ENCODE measurements at places on chromosomes 7 and 10.

GRCh38 chr7:143511593-143512047, 33.9 kb downstream of the TAS2R41 start:
- DNase-seq, result no peak

DNA sequence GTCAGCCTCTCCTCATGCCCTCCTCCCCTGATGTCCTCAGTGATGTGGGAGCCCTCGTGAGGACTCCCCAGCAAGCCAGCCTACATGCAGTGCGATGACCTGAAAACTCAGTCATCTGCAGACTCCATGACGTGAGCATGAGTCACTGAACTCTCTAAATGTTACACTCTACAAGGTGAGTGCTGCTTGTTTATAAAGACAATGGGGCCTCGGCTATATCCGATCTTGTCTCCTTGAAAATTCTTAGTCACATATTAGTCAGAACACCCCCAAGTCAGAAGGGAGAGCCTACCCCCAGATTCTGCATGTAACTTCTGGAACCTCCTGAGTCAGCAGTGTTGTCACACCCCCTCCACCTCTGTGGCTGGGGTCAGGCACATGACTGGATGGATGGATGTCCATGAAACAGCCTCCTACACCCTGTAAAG, 673.8 kb downstream of the INHBA start:
- DNase-seq, result no peak

DNA sequence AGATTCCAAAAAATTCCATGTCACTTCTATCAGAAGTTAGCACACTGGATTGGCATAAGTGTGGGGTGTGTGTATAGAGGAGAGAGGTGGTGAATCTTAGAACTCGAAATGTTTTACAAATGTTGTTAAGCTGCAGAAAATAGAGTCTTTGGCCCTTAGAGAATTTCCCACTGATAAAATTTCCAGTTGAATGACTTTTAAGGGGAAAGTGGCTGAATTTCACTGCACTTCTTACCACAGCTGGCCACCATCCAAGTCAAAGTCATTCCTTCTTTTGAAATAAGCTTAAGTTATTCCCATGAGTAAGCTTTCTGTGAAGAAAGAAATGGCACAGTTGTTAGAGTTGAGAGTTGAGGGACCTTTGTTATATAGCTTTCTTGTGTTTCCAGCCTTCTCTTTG, 13.9 kb downstream of the VCL start:
- no peak for DNase-seq

GRCh38 chr7:128059143-128059988, 28.1 kb upstream of the LRRC4 start:
- no peak for DNase-seq

DNA sequence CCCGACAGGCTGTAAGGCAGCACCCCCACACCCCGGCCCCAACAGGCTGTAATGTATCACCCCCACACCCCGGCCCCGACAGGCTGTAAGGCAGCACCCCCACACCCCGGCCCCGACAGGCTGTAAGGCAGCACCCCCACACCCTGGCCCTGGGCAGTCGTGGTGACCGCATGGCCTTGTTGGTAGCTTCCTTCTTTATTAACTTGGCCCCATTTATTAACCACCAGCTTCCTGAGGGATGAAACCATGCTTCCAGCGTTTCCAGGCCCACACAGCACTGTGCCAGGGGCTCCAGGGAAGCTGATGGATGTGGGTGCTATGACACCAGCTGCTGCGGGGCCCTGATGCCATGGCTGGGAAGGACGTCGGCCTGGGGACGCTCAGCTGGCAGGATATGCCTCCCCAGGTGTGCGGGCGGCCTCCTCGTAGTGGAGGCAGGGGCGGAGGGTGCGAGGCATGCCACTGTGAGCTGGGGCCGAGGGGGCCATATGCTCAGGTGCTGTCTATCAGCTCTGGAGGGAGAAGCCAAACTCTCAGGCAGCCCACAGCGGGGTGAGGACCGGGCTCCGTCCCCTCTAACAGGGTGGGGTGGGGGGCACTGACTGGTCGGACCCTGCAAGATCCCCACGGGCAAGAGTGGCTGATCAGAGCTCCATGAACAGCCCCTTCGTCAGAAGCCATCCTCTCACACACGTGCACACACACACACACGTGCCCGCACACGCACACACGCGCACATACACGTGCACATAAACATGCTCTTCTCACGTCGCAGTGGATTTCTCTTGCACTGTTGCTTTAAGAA, 311.0 kb downstream of the PTPRN2 start:
- no peak for DNase-seq

DNA sequence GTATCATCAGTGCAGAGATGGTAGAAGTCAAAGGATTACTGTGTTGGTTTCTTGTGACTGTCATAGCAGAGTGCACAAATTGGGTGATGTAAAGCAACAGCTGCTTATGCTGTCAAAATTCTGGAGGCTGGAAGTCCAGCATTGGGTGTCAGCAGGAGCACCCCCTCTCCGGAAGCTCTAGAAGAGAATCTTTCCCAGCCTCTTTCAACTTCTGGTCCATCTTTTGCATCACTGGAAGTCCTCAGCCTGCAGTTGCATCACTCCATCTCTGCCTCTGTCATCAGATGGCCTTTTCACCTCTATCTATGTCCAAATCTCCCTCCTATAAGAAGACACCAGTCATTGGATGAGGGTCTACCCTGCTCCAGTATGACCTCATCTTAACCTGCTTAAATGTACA, 35.8 kb upstream of the GALNTL5 start:
- DNase-seq, result no peak

GRCh38 chr7:11430112-11430511, 401.9 kb downstream of the THSD7A start:
- no peak for DNase-seq

- DNase-seq, result no peak
These were observed 63.5 kb downstream of the GOLGA7B start for GRCh38 chr10:97913193-97913592.

GRCh38 chr7:149620961-149621360, 123.4 kb upstream of the ZNF746 start:
- no peak for DNase-seq

DNA sequence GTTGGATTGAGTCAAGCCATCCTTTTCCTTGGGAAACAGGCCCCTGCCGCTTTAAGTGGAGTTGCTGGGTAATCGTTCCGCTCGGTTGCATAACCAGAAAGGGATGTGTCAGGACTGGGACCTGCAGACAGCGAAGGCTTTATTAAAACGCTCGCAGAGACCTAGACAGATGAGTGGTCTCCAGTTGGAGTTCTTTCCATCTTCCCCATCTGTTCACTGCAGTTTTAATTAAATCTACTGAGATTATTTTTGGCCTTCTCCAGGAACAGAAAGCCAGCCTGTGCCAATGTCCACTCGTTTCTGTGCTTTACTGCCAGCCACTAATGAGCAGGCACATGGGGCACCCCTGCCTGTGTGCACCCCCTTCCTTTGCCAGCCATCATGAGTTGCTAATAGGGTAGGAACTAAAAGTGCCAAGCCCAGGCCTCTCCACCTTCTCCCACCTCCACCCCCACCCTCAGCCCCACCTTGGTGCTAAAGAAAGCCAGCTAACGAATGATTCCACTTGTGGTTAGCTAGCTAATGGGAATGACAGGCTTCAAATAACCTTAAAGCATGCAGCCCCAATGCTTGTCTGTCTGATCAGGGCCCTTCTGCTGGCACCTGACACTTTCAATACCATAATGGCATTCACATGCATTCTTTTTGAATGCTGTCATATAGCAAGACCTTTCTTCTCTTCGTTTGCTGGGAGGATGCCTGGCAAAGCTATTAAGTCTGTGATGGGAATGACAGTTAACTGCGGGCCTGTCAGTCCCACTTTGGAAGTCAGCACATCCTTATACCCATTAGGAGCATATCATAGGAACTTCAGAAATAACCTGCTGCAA, 556.8 kb upstream of the GALNT17 start:
- no peak for DNase-seq

- no peak for DNase-seq
These were observed 50.4 kb downstream of the NRAP start for GRCh38 chr10:113613427-113613826.

All from GM12878 (cell line).